ENCODE measurements at places on chromosomes 3 and 15.
A peak's percentile ranks its signal among the peaks of the same experiment; 100 is the strongest.

DNA sequence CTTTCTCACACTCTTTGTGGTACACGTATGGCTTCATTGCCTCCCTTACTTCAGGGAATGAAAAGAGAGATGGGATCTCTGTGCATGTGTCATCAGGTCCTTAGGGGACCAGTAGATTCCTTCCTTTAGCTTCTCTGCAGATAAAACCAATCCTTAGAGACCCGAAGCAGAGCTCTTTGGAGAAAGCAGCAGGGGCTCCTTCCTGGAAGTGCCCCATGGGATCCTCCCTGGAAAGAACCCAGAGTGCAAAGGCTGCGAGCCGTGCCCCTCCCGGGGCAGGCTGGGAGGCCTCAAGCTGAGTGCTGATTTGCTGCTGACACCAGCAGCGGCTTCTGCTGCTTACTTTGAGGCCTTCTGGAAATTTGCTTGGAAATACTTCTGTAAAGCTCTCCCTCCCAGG, 328.6 kb upstream of the RGMA start:
- DNase-seq: no peak

DNA sequence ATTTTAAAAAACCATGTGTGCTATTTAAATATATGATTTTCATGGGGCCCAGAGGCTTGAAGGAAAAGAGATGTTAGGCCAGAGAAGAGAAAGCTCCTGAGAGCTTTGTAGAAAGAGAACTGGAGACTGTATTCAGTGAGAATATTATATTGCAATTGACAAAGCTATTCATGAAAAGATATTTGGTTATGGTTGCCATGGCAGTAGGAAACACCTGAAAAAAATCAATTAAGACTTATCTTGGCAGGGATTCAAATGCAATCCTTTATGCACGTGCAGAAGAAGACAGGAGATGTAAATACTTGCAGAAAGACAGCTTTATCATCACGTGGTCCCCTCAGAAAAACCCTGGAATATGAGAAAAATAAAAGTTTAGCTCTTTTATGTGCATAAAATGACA, 636.0 kb upstream of the TBL1XR1 start:
- DNase-seq: no peak

- no peak for DNase-seq
Observed at GRCh38 chr15:57872281-57873030, 165.9 kb downstream of the POLR2M start.

DNA sequence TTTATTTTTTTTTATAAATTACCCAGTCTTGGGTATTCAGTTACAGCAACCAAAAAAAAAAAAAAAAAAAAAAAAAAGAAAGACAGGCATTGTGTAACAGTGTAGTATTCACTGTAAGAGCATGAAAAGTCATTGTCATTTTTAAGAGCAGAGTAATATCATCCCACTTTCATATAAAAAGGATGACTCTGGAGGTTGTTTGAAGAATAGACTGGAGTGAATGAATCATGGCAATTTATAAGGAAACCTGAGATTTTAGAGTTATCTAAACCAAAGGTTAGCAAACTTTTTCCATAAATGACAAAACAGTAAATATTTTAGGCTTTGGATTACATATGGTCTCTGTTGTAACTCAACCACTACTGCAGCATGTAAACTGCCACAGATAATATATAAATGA, 794.9 kb downstream of the NTRK3 start:
- no peak for DNase-seq

DNA sequence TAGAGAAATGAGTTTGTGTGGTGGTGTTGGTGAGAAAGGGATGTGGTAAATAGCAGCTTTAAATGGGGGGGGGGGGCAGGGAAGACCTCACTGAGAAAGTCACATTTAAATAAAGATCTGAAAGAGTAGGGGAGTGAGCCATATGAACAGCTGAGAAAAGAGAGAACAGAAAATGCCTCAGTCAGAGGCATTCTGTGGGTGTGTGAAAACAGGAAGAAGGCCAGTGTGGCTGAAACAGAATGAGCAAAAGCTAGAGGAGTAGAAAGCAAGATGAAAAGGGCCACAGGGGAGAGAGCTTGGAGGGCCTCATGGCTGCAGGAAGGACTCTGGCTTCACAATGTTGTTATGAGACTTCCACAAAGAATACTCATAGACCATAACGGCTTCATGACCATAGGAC, 783.3 kb downstream of the ZPLD1 start:
- DNase-seq: no peak

DNA sequence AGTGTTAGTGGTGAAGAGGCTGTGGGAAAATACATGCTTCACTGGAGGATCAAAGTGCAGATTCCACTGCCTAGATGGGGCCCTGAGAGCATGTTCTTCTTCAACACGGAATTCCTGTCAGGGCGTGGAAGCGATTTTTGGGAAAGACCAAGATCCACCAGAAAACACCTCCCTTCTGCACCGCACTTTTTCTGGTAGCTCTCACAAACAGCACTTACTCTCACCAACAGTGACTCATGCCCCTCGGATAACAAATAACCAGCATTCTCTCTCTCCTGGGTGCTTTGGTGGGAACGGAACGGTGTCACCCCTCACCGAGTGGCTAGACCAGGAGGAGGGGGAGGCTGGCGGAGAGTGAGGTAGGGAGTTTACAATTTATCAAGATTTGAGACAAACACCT, 40.1 kb downstream of the ADAMTSL3 start:
- peak; percentile 50 for DNase-seq

GRCh38 chr15:41304149-41304770, 28.1 kb downstream of the OIP5 start:
- DNase-seq: no peak

GRCh38 chr3:116980099-116980498, 270.5 kb downstream of the TUSC7 start:
- no peak for DNase-seq

GRCh38 chr15:89371228-89372044, 36.8 kb upstream of the POLG start:
- DNase-seq: peak; percentile 40

DNA sequence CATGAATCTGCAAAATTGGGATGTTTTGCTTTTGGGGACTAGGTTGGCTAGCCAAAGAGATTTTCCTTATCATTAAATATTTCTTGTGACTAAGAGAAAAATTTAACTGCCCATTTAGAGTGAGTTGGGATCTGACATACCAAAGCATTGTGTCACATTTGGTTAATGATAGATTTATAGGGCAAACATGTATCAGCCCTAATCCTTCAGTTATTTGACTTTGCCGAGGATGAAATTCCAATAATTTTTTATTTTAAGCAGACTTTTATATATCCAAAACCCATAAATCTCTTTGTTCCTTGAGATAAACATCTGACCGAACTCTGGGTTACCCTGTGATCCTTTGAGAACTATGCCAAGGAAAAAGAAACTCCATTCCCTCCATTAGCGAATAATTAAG, 218.9 kb downstream of the CDIN1 start:
- no peak for DNase-seq

- DNase-seq: no peak
Observed at GRCh38 chr15:81942157-81942556, 103.7 kb downstream of the MEX3B start.

- no peak for DNase-seq
Observed at GRCh38 chr15:77002954-77003912, 8.3 kb downstream of the PSTPIP1 start.

DNA sequence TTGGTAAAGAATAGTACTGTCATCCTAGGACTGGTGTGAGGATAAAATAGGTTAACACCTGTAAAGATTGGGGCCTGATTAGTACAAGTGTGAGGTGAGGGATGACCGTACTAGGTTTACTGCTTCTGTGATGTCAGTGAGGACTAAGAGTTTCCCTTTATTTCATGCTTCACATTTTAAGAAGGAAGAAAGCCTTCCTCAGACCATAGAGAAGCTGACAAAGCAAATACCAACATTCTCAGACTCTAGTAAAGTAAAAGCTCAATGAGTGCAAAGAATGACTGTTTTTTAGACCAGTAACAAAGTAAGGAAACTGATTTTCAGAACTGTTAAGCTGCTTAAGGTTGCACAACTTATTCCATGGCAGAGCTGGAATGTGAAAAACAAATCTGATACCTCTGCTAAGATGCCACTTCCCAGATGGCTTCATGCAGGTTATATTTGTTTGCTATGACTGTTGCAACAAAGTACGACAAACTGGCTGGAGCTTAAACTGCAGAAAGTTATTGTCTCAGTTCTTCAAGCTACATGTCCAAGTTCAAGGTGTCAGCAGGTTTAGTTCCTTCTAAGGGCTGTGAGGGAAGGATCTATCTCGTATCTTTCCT, 354.9 kb downstream of the RSL24D1 start:
- no peak for DNase-seq

GRCh38 chr15:63082366-63082765, 39.3 kb upstream of the LACTB start:
- peak; percentile 53 for DNase-seq

- DNase-seq: peak; percentile 59
Observed at GRCh38 chr3:197466586-197467399, 89.0 kb downstream of the BDH1 start.

DNA sequence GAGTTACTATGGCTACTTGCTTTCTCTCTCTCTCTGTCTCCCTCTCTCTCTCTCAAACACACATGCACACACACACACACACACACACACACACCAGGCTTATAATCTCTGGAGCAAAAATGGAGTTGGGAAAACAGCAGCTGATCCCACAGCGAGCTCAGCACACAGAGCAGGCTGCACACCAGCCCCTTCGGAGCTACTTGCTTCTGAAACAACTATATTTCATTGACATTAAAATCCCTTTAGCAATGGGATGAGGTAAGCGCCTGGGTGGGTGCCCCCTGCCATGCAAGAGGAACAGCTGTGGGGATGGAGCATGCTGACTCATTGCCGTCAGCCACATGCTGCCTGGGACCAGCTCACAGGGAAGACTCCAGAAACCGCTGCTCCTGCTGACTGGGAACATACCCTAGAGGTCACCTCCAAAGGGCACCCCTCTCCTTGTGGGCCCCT, 45.7 kb downstream of the B3GNT5 start:
- peak; percentile 86 for DNase-seq

DNA sequence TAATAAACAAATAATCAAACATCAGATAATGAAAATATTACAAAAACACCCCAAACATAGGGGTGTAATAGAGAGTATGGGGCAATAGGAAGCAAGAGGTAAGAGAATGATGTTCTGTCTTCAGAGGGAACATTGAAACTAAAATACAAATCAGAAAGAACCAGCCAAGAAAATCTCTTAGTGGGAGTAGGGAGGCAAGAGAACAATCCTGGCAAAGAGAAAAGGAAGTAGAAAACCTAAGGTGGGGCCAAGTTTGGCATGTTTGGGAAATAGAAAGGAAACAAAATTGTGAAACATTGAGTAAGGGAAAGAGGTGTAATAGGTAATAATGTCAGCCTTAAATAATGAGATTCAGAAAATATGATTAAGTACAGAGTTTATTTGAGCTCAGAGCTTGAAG, 467.1 kb downstream of the RBMS3 start:
- peak; percentile 22 for DNase-seq

Measured in epithelial cell of esophagus (primary cell).